Hippocampal formation (tissue), 2 donors: ENCODE measurements at places on chromosomes 3 and 15.

GRCh38 chr3:101530686-101531047, 17.7 kb upstream of the SENP7 start:
- no peak for DNase-seq

- DNase-seq: no peak
Observed at GRCh38 chr3:58021072-58021959, 13.1 kb downstream of the FLNB start.

- DNase-seq: no peak
Observed at GRCh38 chr15:23663232-23663631, 15.6 kb upstream of the MAGEL2 start.

GRCh38 chr3:152811974-152812760, 22.8 kb upstream of the P2RY1 start:
- no peak for DNase-seq

DNA sequence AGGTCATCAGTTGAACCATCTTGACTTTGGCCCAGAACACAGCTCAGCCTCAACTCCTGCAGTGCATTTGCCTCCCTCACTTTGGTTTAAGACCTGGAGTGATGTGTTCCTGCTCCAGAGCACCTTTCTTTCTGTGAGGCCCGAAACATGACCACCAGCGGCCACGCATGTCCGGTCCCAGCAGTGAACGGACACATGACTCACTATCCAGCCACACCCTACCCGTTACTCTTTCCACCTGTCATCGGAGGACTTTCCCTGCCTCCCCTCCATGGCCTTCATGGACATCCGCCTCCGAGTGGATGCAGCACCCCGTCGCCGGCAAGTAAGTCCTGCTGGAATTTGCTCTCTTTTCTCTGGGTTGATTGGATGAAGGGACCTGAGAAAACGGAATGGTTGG, 253.8 kb upstream of the RARB start:
- DNase-seq: no peak

- DNase-seq: peak; percentile 2
Observed at GRCh38 chr15:51267703-51268083, 70.7 kb downstream of the CYP19A1 start.

- DNase-seq: no peak
Observed at GRCh38 chr3:70556056-70556455, 243.6 kb upstream of the MDFIC2 start.

DNA sequence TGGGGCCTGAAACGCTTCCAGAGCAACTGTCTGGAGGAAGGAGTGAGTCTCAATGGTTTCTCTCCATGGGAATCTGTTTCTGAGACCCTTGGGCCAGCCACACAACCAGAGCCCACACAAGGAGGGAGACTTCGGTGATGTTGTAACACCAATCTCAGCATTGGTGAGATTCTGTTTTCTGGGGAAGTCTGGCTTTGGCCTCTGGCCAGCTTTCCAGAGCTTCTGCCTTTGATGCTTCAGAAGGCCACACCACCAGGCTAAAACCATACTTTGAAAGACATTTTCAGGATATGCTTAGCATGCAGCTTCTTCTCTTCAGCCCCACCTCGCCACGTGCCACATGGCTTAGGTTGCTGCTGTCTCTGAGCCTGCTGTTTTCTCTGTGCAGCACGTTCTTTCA, 3.6 kb upstream of the EEFSEC start:
- DNase-seq: no peak

DNA sequence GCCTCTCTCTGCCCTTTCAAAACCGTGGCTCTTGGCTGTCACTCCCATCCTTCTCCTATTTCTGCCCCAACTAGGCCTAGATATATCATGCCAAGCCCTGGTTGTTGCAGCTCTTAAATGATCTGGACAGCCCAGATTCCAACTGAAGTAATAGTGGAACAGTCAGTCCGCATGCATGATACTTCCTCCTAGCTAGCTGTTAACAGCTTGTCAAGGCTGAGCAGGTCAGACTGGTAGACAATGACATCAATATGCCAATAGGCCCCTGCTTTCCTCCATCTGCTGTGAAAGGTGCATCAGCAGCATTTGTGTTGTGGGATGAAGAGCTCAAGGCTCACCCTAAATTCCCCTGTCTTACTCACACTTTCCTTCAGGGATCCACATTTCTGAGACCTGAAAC, 527.7 kb upstream of the TGFBR2 start:
- DNase-seq: no peak

GRCh38 chr3:30915782-30916181, 21.3 kb upstream of the GADL1 start:
- no peak for DNase-seq
